Cerebellum (tissue), 4 donors: ENCODE measurements at places on chromosomes 1 and 21. TPM values are rescaled to one million over a fixed set of nuclear protein-coding genes. Genes with fewer than 3 reads are reported as not detected.
A peak's percentile ranks its signal among the peaks of the same experiment; 100 is the strongest.

The RGS13 gene
- not detected for total RNA-seq

The ELAVL4 gene
- total RNA-seq = 78.6 TPM

The KHDRBS1 gene
- total RNA-seq = 82.9 TPM

The CDKN2C gene
- total RNA-seq = 6.2 TPM

The TNFRSF14 gene
- total RNA-seq = 2.4 TPM

The ITSN1 gene
- total RNA-seq = 83.7 TPM

The IL24 gene
- total RNA-seq = not detected

The NFYC gene
- total RNA-seq = 41.5 TPM

The ACTL8 gene
- total RNA-seq = not detected

The GBP5 gene
- not detected for total RNA-seq

The KCNE1 gene
- total RNA-seq = 0.64 TPM

The ISG20L2 gene
- 12.0 TPM for total RNA-seq

DNA sequence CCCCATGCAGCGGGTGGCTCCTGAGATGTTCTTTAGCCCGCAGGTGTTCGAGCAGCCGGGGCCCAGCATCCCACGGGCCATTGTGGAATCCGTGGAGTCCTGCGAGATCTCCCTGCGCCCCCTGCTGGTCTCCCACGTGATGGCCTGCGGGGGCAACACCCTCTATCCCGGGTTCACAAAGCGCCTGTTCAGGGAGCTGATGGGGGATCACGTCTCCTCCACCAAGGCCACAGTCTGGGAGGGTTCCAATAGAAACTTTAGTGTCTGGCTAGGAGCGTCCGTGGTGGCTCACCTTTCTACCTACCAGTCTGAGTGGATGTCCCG lies 71.0 kb downstream of the ACTL8 start:
- no peak for DNase-seq

DNA sequence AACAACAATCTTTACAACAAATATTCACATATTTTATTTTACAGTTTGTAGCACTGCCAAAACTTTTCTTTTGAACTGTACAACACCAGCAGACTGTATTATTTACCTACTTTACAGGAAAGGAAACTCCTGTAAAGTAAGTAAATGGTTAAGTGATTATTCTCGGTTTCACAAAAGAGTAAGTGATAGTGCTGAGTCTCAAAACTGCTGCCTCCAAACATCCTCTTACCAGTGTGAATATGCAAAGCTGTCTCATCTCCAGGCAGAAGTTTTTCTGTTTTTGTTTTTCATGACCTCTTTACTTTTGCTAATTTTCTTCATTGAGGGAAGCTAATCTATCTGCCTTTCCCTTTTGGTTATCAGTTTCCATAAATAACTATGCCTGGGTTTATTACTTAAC lies 286.7 kb downstream of the SRGAP2C start:
- no peak for DNase-seq

GRCh38 chr1:29311352-29312030 lies 75.2 kb downstream of the PTPRU start:
- no peak for DNase-seq

GRCh38 chr1:172646653-172647052 lies 12.2 kb upstream of the FASLG start:
- DNase-seq = no peak

DNA sequence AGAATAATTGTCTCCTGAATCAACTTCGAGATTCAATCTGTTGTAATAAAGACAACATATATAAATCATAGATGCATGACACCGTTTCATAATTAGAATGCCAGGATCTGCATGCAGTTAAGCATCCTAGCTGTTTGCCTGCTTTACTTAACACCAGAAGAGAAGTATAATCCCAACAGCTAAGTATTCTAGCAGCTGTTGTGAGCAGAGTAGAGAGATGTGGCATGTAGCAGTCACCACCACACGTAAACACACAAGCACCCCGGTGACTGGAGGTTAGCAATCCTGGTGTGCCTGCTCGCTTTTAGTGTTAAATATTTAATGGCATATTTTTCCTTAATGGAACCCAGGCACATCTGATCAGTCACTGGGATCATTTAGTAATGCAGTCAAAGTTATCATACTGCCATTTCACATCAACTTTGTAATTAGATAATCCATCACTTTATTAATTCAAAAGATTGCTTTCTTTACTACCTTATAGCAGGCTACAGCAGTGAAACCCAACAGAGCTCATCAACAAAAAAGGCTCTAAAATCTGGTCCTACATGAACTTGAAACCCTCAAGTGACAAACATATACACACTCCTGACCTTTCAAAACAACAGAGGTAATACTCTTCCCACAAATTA lies 187.9 kb downstream of the SMYD3 start:
- no peak for DNase-seq

DNA sequence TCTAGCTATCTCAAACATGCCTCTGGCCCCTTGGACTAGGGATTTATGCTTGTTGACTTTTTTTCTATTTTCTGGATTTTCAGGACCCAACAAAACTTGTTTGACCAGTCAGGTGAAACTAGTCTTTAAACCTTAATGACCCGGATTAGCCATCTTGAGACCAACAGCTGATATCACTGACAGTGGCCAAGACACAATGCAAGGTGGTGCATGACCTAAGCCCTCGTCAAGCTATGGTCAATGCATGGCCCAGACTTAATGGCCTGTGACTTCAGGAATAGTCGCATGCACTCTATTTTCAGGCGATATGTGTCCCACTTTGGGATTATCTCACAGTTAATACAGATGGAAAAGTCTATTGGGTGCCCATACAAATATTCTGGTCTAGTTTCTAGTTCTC lies 190.4 kb downstream of the ZBTB18 start:
- DNase-seq = no peak

- DNase-seq = no peak
Observed at GRCh38 chr1:154869351-154870114, 548 bp downstream of the KCNN3 start.

- no peak for DNase-seq
Observed at GRCh38 chr21:15564907-15565306, 164.9 kb upstream of the USP25 start.

GRCh38 chr21:22280851-22281250 lies 1282.6 kb downstream of the NCAM2 start:
- peak; percentile 1 for DNase-seq

DNA sequence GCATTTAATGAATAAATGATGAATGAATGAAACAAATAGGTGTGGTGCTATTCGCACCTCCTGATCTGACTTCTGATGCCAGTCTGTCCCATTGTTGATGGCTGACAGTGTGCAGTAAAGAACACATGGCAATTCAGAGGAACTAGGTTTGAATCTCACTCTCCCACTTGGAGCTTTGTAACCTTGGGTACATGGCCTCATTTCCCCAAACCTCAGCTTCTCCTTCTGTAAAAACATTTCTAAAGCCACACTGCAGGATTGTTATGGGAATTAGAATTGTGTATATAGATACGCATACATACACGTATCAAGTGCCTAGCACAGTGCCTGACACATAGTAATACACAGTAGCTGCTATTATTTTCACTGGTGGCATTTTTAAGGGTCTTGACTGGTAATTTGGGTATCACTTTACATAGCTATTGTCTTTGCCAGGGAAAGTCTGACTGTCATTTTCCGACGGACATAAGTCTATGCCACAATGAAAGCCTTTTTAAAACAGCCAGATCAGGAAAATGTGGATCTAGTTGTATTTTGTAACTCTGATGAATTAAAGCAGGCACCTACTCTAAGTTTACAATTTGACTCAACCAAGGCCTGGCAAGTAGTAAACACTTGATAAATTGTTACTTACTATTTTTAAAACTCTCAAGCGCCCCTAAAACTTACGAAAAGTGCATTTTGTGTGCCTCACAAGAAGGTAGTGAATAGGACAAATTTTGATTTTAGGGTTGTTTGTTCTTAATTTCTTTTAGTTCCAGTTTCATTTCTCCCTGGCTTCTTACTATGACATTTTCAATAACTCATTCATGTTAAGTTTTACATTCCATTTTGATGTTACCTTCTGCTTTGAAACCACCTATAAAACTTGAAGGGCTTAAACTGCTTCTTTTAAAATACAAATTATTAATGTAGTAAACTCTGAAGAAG lies 164.4 kb downstream of the SDCCAG8 start:
- no peak for DNase-seq

DNA sequence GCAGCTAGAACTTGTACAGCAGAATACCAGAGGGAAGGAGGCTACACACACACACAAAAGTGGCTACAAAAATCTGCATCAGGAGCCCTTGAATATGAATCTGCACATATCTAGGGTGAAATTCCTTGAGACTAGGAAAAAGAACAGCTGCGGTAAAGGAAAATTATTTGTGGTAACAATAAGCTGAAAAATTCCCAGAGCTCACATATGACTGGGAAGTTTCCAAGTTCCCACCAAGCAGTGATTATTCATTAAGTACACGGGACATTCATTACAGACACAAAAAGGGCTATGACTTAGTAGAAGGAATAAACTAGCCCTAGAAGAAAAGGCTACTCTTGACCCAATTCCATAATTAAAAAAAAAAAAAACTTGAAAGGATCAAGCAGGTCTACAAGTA lies 149.5 kb upstream of the BACE2 start:
- DNase-seq = no peak

DNA sequence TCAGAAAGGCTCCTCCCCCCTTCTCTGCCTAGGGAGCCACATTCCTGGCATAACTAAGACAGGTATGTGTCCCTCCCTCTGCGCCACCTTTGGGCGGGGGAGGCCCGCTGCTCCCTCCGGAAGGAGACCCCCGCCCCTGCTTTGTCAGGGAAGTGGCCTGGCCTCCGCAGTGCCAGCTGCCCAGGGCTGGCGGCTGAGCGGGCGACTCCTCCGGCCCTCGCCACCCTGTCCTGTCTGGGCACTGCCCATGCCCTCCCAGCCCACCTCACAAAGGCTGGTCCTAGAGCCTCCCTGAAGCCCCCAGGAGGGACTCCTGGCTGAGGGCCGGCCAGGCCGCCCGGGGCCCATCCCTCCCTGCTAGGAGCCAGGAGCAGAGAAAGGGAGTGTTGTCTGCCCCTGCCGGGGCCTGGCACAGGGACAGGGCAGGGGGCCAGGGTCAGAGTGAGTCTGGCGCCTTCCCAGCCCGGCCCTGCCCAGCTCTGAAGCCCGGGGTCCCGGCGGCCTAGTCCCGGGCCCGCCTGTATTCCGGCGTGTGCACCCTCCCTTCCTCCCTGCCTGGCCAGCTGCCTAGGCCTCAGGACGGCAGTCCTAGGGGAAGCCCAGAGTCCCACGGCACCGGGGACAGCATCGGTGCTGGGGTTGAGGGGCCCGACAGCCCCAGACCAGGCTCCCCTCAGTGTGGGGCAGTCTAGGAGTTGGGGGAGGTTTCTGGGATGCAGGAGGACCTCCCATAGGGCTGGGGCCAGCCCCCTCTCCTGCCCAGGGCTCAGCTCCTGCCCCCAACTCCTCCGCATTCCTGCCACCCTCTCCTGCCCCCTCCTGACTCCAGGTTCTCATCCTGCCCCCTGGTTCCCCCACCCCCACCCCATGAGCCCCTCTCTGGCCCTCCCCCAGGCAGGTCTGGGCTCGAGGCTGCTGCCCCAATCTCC lies 5.1 kb downstream of the AGRN start:
- DNase-seq = no peak

DNA sequence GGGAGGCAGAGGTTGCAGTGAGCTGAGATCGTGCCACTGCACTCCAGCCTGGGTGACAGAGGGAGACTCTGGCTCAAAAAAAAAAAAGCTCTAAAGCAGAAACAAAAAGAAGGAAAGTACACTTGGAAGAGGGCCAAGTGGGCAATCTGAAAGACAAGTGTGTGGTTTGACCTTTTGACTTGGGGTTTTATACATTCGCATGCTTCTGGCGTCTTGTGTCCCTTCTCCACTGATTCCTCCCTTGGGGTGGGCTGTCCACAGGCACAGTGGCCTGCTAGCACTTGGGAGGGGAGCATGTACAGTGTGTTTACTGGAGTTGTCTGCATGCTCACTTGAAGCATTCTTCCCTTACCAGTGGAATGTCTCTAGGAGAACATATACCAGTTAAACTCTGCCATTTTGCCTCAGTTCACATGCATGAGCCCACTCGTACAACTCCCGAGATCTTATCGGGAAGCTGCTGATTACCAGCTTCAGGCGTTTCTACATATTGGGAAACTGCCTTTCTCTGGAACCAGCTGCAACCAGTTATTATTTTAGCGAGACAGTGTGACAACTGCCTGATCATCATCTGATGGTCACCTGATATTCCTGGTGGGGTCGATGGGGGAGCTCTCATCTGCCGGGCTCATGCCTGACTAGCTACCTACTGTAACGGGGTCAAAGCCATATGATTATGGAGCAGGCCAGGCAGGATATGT lies 113.5 kb upstream of the ZNF678 start:
- no peak for DNase-seq

- DNase-seq = no peak
Observed at GRCh38 chr1:117201808-117202207, 8.9 kb downstream of the VTCN1 start.

DNA sequence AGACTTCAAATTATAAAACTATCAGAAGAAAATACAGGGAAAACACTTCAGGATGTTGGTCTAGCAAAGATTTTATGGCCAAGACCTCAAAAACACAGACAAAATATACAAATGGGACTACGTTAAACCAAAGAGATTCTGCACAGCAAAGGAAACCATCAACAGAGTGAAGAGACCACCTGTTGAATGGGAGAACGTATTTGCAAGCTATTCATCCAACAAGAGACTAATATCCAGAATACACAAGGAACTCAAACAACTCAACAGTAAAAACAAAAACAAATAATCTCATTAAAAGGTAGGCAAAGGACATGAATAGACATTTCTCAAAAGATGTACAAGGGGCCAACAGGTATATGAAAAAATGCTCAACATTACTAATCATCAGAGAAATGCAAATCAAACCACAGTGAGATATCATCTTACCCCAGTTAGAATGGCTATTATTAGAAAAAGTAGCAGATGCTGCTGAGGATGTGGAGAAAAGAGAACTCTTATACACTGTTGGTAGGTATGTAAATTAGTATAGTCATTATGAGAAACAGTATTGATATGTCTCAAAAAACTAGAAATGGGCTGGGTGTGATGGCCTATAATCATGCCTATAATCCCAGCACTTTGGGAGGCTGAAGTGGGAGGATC lies 112.6 kb downstream of the LRIG2 start:
- DNase-seq = no peak

- no peak for DNase-seq
Observed at GRCh38 chr1:8652467-8653046, 164.9 kb downstream of the RERE start.

DNA sequence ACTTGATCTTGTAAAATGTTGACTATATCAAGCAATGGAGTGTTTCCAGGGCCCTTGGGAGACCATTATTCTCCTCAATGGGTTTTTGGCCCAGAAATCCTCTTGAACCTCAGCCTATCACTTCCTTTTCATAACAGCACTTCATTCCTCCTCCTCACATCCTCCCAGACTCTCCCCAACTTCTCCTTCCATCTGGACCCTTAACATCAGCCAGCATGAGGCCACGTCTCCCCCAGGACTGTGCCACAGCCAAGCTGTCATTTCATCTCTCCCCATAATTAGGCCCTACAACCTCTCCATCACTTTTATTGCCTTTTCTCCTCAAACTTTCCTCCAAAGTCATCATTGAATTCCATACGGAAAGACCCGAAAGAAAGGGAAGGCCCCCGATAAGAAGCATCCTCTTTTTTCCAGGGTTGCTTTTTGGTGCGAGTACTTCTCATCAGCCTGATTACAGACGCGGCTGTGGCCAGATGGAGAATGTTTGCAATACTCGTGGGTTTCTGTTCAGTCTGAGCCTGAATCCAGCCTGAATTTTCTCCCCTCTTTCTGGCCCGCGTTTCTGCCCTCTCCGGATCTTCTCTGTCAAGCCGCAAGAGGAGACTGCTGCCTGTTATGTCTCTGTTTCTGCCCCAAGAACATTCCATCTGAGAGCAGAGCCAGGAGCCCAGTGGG lies 52.7 kb upstream of the SLC25A33 start:
- no peak for DNase-seq

- DNase-seq = no peak
Observed at GRCh38 chr1:59638231-59638711, 176.5 kb upstream of the HOOK1 start.

- DNase-seq = peak; percentile 84
Observed at GRCh38 chr1:21659099-21659923, 9.8 kb downstream of the RAP1GAP start.
